ENCODE measurements at places on chromosomes 4 and X. TPM values are rescaled to one million over a fixed set of nuclear protein-coding genes. Genes with fewer than 3 reads are reported as not detected.

The NDNF gene
- total RNA-seq, result 33.3 TPM

The SOX3 gene
- 0.49 TPM for total RNA-seq

DNA sequence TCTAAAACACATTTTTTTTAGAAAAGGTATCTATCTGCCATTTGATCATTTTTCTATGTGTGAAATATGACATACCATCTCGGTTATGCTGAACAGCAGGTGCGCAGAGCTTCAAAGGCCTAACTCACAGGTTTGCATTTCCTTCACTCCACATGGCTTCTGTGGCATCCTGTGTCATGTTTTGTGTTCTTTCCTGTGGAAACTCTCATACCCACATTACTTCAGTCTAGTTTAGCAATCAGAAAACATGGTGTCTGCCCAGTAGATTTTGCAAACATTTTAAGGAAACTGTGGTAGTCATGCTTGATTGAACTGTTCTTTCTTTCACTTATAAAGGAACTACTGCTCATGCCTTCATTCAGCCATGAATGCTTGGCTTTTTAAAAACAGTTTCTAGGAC, 11.3 kb upstream of the ARAP2 start:
- peaks cover 19% of the 10 kb centered on the region for H3K4me1 ChIP-seq
- peak overlapping the region; percentile 88 for H3K27ac ChIP-seq
- no peaks in the 10 kb centered on the region for H3K36me3 ChIP-seq
- no peak overlapping the region for H3K4me3 ChIP-seq

DNA sequence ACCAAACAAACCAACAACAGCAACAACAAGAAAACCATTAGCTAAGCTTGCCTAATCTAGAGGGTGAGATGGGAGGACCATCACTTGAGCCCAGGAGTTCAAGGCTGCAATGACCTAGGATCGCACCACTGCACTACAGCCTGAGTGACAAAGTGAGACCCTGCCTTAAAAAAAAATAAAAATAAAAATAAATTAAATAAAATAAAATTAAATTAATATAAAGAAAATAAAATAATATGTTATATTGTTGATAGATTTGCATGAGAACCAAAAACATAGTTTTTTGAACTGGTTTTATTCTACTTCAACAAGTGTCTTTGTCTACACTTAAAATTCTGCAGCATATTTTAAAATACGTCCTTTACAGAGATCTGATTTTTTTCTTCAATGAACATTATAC, 2683.1 kb downstream of the ARAP2 start:
- H3K36me3 ChIP-seq, result no peaks in the 10 kb centered on the region
- H3K27ac ChIP-seq, result no peak overlapping the region
- no peak overlapping the region for H3K4me3 ChIP-seq
- no peaks in the 10 kb centered on the region for H3K27me3 ChIP-seq

DNA sequence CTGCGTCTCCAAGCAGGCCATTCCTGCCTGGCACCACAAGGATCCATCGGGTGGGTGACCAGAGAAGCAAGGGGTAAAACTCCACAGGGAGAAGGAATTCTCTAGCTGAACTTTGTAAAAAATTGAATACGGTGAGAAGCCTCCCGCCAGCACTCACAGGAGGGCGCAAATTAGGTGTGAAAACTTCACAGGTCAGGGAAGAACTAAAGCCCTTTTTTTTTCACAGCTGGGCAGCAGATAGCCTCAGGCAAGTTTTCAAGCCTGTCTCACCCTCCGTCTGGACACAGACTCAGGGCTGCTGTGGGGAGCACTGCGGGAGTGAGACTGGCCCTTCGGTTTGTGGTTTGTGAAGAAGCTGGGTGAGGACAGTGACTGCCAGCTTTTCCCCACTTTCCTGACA, 224.1 kb upstream of the FGF16 start:
- H3K4me1 ChIP-seq, result no peaks in the 10 kb centered on the region
- DNase-seq, result no peak
- no peak overlapping the region for H3K27ac ChIP-seq
- peaks cover 3% of the 10 kb centered on the region for H3K27me3 ChIP-seq

DNA sequence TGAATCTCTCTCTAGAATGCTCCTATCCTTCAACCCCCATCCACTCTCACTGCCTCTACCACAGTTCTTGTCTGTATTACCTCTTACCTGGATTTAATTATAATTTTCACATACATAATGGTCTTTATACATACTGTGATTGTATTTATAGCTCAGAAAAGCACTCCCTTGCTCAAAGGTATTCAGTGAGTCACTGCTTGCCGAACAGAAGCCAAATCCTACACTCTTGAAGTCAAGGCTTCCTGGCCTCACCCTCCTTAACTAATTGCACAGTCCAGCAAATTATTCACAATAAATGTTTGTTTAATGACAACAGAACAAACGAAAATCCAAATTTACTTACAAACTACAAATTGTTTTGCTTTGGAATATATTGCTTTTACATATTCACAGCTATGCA, 159.5 kb downstream of the KLHL13 start:
- H3K27ac ChIP-seq, result no peak overlapping the region
- no peak overlapping the region for H3K4me3 ChIP-seq
- H3K36me3 ChIP-seq, result no peaks in the 10 kb centered on the region
- H3K4me1 ChIP-seq, result no peaks in the 10 kb centered on the region
- no peaks in the 10 kb centered on the region for H3K27me3 ChIP-seq
- no peak for DNase-seq

Data from endothelial cell (in vitro differentiated cells).